C1 segment of cervical spinal cord (tissue), 14 donors: ENCODE measurements at places on chromosomes 11 and 22.

GRCh38 chr22:30235687-30236170 is 10.8 kb downstream of the LIF start:
- no peak for DNase-seq

DNA sequence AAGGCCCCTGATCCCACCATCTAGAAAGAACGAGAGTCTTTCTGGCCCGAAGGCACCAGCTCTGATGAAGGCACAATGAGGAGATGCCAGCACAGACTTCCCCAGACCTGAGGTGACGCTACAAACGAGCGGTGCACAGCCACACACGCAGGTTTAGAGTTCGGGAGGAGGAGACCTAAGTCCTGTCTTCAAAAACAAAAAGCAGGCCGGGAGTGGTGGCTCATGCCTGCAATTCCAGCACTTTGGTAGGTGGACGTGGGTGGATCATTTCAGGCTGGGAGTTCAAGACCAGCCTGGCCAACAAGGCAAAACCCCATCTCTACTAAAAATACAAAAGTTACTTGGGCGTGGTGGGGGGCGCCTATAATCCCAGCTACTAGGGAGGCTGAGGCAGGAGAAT is 9.5 kb downstream of the LTO1 start:
- DNase-seq, result no peak

DNA sequence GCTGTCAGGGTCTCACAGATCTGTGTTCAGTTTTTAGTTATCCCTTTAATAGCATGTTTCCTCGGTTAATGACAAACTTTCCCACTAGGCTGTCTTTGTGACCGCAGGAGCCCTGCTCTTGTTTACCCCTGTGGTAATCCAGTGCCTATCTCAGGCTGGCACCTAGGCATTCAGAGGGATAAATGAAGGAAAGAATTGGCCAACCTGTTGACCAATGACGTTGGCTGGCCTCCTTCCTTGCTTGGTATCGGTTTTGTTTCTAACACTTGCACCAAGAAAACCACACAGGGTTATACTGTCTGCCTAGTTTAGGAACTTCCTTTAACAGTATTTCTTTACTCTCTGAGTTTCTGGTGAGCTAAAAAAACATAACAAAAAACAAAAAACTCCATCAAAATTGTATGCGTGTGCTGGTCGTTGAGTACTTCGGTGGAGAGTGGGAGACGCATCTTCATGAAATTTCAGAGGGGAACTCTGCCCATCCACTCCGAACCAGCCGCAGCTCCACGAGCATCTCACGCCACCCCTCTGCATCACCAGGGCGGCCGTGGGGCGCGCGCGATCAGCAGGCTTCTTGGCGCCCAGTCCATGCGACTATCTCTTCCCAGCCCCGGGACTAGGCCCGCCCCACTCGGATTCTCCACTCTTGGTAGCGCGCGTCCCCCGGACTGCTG is 563 bp upstream of the ENDOD1 start:
- DNase-seq, result peak; percentile 86

- DNase-seq, result no peak
These were observed 100.4 kb downstream of the ARL14EP start for GRCh38 chr11:30423279-30423648.

DNA sequence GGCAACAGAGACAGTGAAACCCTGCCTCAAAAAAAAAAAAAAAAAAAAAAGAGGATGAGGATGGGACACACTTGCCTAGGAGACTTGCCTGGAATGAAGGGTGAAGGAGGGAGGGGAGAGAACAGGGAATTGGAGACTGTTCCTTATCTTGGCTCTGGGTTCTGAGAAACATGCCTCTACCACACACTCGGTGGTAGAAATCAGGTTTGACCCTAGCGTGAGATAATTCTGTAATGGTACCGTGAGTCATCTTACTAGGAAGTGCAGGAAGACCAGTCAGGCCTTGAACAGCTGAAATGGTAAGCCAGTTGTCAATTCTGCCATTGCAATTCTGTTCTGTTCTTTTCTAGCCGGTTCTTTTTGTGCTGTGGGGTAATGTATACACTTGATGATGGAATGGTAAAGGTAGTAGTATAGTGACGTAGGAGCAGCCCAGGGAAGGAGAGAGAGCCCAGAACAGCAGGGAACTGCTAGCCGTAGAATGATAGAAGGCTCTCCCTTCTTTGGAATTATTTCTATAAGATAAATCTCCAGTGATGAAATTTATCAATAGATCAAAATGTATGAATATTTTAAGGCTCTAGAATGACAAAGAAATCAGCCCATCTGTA is 3.9 kb upstream of the AMBRA1 start:
- no peak for DNase-seq

DNA sequence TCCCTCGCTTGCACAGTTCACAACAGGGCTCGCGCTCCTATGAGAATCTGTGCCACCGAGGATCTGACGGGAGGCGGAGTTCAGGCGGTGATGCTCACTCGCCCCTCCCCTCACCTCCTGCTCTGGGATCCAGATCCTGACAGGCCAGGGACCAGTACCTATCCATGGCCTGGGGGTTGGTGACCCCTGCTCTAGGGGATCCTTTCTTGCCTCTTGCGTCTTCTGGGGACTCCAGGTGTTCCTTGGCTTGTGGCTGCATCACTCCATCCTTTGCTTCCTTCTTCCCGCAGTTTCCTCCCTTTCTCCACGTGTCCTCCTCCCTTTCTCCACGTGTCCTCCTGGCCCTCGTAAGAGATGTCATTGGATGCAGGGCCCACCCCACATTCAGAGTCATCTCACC is 30.6 kb upstream of the KRTAP5-7 start:
- DNase-seq, result no peak

GRCh38 chr11:124732230-124732629 is 7.5 kb upstream of the NRGN start:
- no peak for DNase-seq

DNA sequence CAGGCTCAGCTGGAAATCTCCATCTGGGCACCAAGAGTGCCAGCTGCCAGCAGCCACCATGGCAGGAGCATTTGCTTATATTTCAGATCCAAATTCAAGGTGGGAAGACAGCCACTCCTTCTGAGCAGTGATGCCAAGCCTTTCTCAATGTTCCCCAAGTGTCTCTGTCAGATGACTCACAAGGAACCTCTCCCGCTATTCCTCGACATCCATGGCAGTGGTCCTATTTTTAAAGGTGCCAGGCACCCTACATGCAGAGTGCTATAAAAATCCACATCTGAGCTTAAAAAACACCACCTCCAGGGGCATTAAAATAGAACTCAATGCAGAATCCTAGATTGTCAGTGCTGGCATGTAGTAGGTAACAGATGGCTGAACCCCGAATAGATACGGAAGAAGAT is 112.1 kb downstream of the SLC1A2 start:
- no peak for DNase-seq

DNA sequence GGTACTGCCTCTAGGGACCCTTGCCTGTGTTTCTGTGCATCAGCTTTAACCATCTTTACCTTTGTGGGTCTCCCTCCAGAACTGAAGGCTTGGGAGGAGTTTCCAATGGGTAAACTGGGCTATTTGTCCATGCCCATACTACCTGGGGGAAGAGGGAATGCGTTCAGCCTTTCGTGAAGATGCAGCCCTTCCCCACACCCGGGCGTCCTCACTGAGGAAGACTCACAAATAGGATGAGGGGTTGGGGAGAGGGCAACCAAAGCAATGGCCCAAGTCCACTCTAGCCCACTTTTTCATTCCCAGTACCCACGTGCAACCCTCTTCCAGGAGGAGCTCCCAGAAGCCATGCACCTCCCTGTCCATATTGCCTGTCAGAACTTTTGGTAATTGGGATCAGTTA is 61.8 kb upstream of the ADA2 start:
- DNase-seq, result no peak

GRCh38 chr11:105490333-105490732 is 119.5 kb upstream of the GRIA4 start:
- no peak for DNase-seq

DNA sequence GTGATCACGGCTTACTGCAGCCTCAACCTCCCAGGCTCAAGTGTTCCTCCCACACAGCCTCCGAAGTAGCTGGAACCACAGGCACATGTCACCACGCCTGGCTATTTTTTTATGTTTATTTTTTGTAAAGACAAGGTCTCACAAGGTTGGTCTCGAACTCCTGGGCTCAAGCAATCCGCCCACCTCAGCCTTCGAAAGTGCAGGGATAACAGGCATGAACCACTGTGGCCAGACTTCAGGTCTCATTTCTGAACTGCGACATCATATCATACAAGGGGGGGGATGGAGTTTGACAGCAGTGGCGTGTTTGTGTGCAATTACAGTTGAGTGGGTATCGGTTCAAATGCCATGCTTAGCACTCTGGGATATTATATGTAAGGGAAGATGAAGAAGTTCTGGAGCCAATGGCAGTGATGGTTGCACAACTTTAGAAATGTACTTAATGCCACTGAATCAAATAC is 6.9 kb downstream of the NAALADL1 start:
- no peak for DNase-seq

DNA sequence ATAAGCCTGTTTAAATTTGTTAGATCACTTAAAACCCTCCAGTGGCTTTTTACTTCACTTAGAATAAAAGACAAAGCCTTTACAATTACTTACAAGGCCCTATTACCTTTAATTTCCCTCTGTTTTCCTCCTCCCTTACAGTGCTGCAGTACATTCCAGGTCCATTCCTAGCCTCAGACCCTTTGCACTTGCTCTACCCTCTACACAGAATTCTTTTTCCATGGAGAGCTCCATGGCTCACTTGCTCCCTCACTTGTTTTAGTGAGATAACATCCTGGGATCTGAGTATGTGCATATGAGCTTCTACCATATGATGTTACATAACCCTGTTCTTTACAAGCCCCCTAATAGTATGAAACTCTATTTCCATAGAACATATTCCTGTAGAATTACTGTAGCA is 24.4 kb downstream of the ZNF214 start:
- DNase-seq, result no peak

DNA sequence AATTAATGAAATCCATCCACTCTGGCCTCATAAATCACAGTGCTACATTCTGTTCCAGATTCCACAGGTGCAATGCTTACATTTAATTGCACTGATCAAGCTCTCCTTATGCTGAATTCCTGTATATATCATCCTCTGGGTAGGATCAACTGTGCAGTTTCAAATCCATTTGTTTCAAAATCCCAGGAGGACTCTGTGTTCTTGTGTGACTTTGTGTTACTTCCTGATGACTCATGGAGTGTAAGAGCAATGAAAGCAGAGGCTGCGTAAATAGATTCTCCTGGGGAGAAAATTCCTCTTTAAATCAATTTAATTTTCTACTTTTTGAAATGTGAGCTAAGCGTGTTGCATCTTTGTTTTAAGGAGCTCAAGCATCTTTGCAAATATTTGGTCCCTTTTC is 752.7 kb downstream of the METTL15 start:
- no peak for DNase-seq

GRCh38 chr11:22780952-22781593 is 48.5 kb downstream of the SVIP start:
- no peak for DNase-seq

- no peak for DNase-seq
These were observed 16.1 kb downstream of the TUB start for GRCh38 chr11:8097062-8097461.

GRCh38 chr11:36292311-36292722 is 3.1 kb upstream of the COMMD9 start:
- DNase-seq, result no peak

DNA sequence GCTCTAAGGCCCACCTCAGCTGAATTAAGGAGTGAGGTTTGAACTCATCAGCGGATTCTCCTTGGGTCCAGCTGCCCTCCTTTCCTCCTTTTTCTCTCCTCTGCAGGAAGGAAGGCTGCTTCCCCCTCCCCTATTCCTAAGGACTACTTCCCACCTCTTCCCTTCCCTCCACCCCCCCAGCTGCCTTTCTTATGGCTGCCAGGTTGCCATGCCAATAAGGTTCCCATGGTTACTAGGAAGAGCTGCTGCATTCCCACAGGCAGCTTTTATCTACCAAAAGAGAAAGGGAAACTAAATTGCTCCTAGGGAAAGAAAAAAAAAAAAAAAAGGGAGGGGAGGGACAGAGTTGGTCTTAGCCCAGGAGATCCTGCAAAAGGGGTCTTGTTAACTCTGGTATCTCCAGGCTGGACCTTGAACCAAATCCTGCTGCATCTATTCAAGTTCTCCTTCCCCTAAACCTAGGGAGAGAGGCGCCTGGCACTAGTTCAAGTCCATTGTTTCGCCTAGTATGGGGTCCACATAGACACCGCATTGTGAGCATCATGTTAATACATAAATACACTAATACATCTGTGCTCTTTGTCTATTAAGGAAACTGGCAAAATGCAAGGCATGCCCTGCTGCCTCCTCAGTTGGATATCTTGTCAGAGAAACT is 21.2 kb upstream of the FEZ1 start:
- DNase-seq, result peak; percentile 23

- DNase-seq, result no peak
These were observed 12.0 kb downstream of the NPAT start for GRCh38 chr11:108210441-108210840.

- no peak for DNase-seq
These were observed 2.4 kb upstream of the LRRC75B start for GRCh38 chr22:24595228-24595627.

- no peak for DNase-seq
These were observed 5.9 kb downstream of the SLC37A2 start for GRCh38 chr11:125069008-125069407.

DNA sequence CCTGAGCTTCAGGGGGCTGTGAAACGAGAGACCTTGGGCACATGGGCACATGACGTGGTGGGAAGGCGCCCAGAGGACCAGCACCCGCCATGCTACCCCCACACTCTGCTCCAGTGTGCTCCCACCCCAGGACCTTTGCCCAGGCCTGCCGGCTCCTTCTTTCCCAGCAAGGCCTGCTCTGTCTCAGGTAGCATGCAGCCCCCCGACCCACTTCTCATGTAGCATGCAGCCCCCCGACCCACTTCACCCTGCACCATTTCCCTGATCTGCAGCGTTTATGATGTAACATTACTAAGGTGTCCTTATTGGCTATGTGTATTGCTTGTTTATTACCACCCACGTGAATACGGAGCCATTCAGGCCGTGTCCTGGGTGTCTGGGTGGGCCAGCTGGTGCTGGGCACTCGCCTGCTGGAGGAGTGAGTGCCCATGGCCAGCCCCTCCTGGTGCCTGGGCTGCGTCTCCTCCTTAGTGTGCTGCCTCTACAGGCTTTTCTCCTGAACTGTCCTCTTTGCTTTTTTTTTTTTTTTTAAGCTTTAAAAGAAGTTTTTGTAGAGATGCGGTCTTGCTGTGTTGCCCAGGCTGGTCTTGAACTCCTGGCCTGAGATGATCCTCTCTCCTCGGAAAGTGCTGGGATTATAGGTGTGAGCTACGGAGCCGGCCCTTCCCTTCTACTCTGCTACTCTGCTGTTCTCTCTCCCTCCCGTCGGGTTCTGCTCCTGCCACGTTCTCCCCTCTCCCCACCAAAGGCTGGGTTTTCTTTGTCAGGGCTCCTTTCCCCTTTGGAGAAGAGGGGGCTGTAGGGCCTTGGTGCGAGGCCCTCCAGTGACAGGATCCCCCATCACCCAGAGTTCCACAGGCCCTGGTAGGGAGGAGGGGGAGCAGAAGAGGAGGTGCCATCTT is 29.4 kb downstream of the LRP5 start:
- DNase-seq, result no peak

GRCh38 chr11:116357784-116358544 is 414.8 kb downstream of the BUD13 start:
- no peak for DNase-seq

GRCh38 chr11:8168485-8169257 is at the start of gene RIC3:
Gene RIC3, minus strand, starts transcription at chr11:8169025. Its CDS starts 36 bp downstream, at chr11:8168989.
- peak; percentile 47 for DNase-seq

GRCh38 chr11:69654660-69655478 is 13.9 kb downstream of the CCND1 start:
- DNase-seq, result no peak

GRCh38 chr11:57903441-57904123 is 120.1 kb upstream of the OR9Q1 start:
- no peak for DNase-seq
